ENCODE measurements at places on chromosomes 13 and 19. TPM values are rescaled to one million over a fixed set of nuclear protein-coding genes. Genes with fewer than 3 reads are reported as not detected.

The ZNF541 gene
- 0.97 TPM for polyA plus RNA-seq

The MIA gene
- polyA plus RNA-seq: 1.9 TPM

The ZNF134 gene
- 9.2 TPM for polyA plus RNA-seq

The SELENOV gene
- not detected for polyA plus RNA-seq

The SLC1A5 gene
- polyA plus RNA-seq: 26.8 TPM

DNA sequence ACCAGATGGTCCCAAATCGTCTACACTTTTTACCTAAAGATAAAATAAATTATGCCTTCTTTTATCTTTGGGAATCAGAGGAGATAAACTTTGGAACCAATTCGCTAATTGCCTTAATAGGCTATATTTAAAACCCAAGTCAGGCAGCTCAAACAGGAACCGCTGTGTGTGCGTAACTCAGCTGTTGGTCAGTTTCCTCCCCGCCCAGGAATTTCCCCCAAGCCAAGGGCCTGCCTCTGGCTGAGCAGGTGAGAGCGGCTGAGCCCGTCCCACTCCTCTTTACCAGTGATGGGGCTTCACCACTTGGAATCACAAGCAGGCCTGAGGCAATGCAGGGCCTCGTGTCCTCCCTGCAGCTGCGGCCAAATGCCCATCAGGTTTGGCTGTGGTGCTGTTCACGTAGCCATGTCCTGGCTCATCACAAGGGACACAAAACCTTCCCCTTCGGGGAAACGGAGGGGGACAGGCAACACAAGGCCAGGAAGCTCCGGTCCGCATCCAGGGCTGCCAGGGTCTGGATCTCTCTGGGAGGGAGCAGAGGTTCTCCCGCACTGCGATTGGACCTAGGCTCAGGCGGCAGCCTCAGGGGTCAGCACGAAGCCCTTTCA is 503 bp upstream of the SLC7A9 start:
- no peak for DNase-seq

GRCh38 chr19:4284176-4284958 is 5.3 kb downstream of the SHD start:
- no peak for DNase-seq

DNA sequence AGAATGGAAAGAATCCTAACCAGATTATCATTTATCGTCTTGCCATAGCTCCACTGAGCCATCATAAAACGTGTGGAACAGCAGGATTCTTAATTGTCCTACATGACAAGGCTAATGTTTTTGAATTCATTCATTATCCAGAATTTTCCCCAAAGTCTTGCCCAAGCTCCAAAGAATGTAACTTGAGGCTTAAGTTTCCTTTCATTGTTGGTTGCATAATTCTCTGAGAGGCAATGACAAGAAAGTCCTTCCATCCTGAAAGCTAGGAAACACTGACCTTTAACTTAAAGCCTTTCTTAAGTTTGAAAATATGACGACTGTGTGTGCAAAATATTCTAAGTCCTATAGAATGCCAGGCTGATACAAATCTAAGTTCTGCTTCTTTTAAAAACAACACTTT is 546.1 kb downstream of the SUCLA2 start:
- no peak for DNase-seq

- no peak for DNase-seq
These were observed 331.9 kb upstream of the TSHZ3 start for GRCh38 chr19:31681121-31681520.

- no peak for DNase-seq
These were observed 220.1 kb upstream of the SERP2 start for GRCh38 chr13:44153496-44153895.

GRCh38 chr19:55369653-55370304 is 484 bp downstream of the IL11 start:
- no peak for DNase-seq

All from ovary (tissue), 10 donors.